ENCODE measurements at places on chromosomes 3 and 15.

DNA sequence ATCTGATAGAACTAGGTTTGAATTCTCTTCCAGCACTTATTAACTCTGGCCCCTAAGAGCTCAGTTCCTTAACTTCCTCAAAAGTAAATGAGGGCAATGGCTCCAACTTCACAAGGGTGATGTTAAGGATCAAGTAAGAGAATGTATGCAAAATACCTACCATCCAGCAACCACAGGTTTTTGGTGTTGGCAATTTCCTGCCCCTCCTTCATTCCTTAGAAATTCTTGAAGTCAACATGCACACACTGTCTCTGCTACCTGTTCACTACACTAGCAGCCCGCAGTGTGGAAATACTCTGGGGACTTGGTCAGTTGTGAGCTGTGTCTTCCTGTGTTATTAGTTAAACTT, 5.0 kb downstream of the ZBED2 start:
- no peak for DNase-seq

DNA sequence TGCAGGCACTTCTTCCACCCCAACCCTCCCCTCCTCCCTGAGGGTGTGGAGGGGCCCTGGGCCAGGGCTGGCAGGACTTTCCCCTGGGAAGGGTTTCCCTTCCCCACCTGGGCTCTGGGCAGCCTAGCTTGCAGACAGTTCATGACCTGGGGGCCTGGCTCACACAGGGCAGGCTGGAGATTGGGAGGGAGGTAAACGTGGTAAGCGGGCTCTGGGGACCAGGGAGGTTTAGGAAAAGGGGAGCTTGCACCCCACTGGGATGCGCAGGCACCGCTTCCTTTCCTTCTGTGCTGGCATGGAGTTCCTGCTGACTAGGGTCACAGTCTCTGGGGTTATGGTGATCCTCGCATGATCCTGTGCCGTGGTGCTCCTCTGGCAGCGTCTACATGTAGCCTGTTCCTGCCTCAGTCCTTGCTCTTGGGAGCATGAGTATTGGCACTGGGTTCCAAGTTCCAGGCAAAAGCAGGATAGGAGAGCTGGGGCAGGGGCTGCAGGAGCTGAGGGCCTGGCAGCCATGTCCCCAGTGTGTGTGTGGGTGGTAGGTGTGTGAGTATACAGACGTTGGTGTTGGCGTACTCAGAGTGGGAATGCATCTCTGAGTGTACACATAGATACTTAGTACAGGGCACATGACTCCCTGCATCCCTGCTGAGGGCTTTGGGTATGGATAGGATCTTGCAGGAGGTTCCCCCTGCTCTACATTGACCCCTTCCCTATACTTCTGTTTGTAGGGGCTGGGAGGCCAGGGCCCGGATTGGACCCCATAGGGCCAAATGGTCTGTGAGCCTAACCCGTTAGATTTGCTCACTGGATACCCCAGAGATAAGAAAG, 6.9 kb downstream of the GLYCTK start:
- no peak for DNase-seq

- DNase-seq, result no peak
Measured at GRCh38 chr3:95235916-95236315, 1173.1 kb downstream of the NSUN3 start.

DNA sequence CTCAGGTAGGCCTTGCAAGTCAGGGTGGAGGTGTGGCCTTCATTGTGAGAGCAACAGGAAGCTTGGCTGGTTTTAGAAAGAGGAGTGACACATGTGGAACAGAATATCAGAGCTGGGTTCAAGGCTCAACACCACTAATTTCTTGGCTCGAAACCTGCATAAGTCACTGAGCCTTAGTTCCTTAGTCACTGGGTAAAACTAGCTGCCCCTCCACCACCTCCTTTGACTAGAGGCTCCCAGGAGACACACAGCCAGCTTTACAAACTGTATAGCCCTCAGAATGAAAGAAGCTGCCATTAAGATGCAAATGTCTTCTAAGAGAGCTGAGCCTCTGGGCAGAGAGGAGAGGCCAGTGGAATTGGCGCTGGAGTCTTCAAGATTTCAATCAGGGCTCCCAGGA, 67.7 kb downstream of the CERS3 start:
- no peak for DNase-seq

Measured in Panc1 (cell line).